ENCODE measurements at places on chromosomes 2 and 18.

GRCh38 chr2:169139145-169139544 lies 69.8 kb downstream of the DHRS9 start:
- no peak for DNase-seq

DNA sequence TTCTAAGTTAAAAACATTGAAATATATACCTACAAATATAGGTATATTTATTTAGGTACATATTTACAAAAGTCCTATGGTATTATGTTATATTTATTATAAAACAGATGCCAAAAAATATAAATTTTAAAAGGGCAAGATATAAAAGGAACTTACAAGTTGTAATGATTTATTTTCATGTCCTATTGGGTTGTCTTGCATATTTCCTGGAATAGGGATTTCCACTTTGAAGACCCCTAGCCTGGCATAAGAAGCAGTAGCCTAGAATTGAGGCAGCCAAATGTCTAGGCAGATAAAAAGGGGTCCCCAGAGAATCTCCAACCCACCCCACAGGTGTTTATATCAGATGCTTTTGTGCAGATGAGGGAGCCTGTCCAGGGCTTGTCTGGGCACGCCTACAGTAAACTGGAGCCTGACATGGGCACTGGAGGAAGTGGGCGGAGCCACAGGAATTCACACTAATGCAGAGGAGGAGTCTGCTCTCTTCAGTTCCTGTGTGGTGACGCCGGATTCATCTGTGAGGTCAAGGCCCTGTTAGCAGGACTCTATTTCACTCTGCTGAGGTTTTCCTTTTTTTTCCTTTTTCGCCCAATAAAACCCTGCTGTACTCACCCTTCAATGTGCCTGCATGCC lies 1088.9 kb upstream of the PIK3C3 start:
- peak; percentile 64 for DNase-seq

DNA sequence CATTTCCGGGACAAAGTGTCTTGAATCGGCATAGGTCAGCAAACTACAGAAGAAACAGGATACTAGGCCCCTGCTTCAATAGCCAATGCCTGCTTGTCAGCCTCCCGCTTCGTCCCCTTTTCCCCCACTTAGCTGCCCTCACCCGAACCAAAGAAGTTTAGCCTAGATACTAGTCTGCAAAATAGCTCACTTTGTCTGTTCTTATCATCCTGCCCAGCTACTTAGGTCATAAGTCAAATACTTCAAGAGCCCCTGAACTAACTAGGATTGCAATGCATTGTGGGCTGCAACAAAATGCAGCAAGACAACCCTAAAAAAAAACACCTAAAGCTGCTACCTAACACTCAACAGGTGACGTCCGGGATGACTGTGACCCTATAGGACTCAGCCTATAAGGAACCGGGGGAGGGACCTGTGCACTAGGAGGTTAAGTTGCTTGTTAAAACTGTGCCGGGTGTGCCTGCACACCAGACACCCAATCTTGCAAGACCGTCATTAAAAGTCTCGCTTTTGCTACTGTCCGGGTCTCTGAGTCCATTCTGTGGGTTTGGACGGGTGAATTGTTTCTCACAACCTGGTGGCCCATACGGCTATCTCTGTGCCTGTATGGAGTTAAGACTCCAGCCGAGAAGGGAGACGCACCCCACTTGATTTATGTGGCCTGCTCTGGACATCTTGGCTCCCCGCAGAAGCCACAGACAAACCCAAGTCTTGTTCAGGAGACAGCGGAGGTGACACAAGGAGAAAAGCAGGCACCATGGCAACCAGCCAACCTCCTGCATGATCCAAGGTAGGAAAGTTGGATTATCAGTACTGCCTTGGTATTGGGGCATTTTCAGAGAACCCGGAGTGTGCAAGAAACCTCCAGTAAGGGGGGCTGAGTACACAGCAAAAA lies 105.9 kb downstream of the HIBCH start:
- no peak for DNase-seq

- peak; percentile 7 for DNase-seq
Measured at GRCh38 chr18:23623040-23623439, 36.7 kb upstream of the NPC1 start.

- DNase-seq = no peak
Measured at GRCh38 chr18:68397241-68398035, 317.5 kb downstream of the TMX3 start.

- peak; percentile 77 for DNase-seq
Measured at GRCh38 chr2:219352448-219353023, 20.0 kb upstream of the RESP18 start.

- DNase-seq = no peak
Measured at GRCh38 chr2:8472545-8473323, 209.1 kb upstream of the ID2 start.

GRCh38 chr2:152490686-152491455 lies 155.9 kb downstream of the FMNL2 start:
- peak; percentile 7 for DNase-seq

DNA sequence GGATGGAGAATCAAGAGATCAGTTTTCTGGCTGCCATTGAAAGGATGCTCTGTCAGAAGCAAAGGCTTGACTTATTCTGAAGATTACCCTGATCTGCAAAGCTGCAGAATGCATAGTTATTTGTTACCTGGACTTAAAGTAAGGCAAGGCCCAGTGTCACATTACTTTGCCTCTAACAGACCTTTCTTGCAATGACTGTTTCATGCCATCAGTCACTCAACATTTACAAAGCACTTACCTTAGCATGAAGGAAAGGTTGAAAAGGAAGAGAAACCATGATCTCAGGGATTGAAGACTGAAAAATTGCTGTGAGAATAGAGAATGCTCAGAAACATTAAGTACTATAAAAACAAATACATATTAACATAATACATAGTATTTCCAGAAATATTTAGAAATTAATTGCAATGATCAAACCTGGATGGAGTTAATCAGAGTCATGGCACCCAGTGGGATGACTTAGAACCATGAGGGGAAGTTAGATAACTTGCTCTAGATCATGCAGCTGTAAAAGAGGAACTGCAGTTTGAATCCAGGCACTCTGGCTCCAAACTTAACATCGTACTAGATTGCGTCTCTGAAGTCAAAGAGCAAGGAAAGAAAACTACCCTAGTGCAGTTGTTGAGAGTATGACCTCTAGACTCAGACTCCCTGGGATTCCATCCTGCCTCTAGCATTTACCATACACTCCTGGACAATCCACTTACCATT lies 26.5 kb upstream of the FAM117B start:
- no peak for DNase-seq

DNA sequence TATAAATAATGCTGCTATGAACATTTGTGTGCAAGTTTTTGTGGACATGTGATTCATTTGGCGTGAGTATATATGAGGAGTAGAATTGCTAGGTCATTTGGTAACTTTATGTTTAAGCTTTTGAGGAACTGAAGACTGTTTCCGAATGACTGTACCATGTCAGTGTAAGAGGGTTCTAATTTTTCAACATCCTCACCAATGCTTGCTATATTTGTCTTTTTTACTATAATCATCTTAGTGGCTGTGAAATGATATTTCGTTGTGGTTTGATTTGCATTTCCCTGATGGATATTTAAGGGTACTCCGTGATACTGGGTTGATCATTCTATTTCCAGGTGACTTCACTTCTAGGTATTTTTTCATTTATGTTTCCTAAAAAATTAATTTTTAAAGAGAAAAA lies 241.1 kb downstream of the BCL2 start:
- no peak for DNase-seq

DNA sequence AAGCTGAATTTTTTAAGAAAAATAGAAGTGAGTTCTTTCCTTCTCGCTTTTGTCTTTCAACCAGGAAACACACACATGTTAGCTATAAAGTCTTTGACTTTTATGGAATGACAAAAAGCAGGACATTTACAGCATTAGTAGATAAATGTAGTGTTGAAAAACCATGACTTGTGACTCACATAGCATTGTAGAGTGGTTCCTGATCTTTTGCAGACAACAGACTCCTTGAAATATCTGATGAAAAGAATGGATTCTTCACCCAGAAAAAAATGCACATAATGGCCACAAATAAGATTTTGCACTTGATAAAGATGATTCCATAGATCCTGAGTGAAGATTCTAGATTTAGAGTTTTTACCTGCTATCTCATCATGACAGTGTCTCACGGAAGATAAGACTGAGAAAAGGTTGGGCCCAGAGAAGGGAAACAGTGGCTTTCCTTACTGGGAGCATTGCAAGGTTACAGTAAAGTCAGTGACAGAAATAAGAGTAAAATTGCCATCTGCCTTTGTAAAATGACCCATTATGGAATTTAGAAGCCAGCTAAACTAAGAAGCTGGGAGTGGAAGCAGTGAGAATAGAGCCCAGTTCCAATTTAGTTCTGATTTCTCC lies 14.0 kb downstream of the SMARCAL1 start:
- DNase-seq = no peak

DNA sequence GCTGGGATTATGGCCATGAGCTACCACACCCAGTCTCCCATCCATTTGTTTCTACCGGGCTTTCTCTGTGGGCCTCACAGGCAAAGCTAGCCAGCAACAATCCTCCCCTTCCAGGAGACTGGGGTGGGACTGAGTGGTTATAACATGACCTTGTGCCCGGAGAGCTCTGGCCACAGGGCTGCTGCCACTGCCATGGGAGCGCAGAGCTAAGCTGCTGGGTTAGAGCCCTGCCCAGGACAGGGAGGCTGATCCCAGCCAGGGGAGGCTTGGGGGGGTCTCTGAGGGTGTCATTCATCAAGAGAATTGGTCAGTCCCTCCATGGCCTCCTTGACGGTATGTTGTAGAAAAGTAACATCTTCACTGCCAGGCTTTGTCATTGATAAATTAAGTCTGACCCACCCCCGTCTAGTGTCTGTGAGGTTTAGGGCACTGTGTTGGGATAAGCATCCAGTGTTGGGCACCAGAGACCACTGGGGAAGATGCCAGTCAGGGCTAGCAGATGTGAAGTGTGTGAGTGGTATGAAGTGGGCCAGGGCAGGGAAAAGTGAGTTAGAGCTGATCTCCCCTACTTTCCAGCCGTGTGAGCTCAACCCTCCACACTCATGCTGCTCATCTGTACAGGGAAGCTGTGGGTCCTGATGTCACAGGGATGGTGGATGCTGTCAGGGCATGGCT lies 368.4 kb upstream of the HS6ST1 start:
- DNase-seq = no peak

- DNase-seq = no peak
Measured at GRCh38 chr18:5173646-5174045, 23.4 kb downstream of the AKAIN1 start.

DNA sequence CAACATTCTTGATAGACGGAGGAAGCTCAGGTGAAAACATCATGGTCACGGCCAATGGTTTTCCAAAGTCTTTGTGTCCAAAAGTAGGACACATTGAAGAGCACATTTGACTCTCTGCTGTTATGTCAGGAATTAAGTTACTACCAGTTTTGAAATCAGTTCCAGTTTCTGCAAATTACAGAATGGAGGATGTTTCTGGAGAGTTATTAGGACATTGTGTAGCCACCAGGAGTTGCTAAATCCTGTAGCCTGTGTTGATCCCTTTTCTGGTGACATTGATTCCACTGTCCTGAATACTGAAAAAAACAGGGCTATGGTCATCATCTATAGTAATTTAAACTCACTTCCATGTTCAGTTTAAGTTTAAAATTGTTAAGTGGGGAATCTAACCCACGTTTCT lies 15.3 kb downstream of the UPP2 start:
- no peak for DNase-seq

GRCh38 chr2:70715071-70715985 lies 52.7 kb downstream of the ADD2 start:
- peak; percentile 38 for DNase-seq

- peak; percentile 45 for DNase-seq
Measured at GRCh38 chr2:238585836-238586821, 159.4 kb downstream of the ASB1 start.

- DNase-seq = no peak
Measured at GRCh38 chr2:105872142-105872728, 127.5 kb downstream of the NCK2 start.

DNA sequence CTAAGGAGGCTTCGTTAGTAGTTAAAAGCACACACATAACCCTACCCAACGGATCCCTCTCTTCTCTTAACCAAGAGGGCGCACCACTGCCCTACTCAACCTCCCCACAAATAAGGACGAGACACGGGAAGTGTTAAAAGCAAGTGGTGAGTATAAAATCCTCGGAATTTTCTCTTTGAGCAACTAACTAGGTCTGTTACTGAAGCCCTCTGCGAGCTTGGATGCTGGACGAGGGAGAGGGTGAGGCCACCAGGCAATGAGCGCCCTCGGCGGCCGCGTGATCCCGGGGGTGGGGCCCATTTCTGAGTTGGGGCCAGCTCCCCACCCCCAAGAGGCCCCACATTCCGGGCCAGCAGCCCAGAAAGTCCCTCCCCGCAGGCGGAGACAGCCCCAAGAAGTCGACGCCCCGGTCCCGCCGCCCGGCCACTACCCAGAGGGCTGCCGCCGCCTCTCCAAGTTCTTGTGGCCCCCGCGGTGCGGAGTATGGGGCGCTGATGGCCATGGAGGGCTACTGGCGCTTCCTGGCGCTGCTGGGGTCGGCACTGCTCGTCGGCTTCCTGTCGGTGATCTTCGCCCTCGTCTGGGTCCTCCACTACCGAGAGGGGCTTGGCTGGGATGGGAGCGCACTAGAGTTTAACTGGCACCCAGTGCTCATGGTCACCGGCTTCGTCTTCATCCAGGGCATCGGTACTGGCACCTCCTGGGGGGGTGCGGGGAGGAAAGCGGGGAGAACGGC lies at the start of gene CYBRD1:
Gene CYBRD1 (plus strand): TSS at position 423 of the 736 bp plus-strand sequence. CDS start 72 bp downstream, at position 495.
- peak; percentile 68 for DNase-seq

GRCh38 chr18:35436076-35436649 lies 59.0 kb upstream of the ZNF396 start:
- no peak for DNase-seq

DNA sequence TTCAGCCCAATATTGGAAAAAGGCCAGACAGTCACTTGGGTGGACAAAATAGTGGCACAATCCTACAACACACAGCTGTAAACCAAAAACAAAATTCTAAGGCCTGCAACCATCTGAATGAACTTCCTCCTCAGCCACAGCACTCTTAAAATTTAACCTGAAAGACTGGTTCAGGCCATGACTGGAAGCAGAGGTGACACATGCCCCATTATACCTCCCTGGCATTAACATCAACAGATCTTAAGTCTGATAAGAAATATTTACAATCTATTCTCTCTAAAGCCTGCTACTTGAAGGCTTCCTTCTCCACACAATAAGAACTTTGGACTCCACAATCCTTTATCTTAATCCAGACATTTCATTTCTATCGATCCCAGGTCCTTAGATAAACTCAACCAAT lies 192.4 kb upstream of the LRP1B start:
- no peak for DNase-seq

DNA sequence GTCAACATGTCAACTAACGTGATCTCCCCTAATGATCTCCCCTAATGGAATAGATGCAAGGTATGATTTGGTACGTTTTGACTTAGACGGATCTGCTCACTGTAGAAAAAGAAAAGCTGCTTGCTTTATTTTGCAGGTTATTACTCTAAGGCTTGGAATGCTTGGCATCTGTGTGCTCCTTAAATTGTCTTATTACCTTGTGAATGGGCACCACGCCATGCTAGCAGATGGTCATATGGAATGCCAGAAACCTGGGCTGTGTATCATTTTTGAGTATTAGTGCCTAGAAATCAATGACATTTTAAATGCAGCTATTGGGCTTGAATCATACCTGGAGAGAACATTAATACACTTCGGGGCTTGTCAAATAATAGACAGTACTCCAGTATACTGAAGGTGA lies 16.5 kb upstream of the FIGN start:
- no peak for DNase-seq

GRCh38 chr2:107385921-107386320 lies 440.8 kb upstream of the RGPD4 start:
- no peak for DNase-seq

Measured in islet precursor cell (in vitro differentiated cells).